ENCODE measurements at places on chromosomes 11 and 22.

DNA sequence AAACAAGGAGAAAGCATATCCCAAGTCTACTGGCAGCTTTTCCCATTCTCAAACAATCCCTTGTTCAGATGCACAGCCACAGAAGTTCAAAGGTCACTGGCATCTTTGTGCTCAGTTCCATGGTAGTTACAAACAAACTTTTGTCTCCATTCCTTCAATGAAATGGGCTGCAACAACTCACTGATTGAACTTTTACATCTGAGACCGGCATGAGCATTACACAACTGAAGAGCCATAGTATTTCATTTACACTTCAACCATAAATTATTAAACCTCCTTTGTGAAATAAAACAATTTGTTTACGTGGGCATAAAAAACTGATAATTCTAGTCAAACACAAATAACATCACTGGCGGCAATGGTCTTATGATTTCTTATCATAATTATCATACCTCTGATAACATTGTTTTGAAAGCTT is 67.8 kb upstream of the ARHGAP32 start:
- no peak for DNase-seq

DNA sequence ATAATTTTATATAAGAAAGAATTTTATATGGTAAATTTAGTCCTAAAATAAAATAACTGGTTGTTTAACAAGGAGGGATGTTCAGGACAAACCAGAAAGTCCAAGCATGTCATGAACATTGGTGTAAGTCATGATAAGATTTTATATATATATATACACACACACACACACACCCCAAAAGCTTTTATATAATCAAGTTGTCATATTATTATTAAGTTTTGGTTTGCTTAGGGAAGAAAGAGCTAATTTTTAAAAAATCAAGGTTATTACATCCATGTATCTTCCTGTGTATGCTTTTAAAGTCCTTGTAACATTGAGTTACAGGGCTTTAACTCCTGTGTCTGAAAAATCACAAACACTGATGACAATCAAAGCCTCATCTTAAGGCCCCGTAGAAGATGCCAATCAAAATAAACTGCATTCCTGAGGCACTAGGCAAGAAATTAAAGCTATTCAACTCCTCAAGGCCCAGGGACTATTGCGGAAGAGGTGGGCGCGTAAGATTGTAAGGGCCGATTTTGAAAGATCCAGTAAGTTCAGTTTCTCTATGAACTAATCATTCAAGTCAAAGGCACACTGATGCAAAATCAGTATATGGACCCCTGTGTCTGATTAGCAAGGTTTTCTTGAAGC is 16.8 kb downstream of the APOL6 start:
- no peak for DNase-seq

GRCh38 chr11:57430952-57431351 is 4.0 kb upstream of the SLC43A3 start:
- no peak for DNase-seq

- no peak for DNase-seq
These were observed 312.2 kb downstream of the BRD1 start for GRCh38 chr22:49515475-49515874.

DNA sequence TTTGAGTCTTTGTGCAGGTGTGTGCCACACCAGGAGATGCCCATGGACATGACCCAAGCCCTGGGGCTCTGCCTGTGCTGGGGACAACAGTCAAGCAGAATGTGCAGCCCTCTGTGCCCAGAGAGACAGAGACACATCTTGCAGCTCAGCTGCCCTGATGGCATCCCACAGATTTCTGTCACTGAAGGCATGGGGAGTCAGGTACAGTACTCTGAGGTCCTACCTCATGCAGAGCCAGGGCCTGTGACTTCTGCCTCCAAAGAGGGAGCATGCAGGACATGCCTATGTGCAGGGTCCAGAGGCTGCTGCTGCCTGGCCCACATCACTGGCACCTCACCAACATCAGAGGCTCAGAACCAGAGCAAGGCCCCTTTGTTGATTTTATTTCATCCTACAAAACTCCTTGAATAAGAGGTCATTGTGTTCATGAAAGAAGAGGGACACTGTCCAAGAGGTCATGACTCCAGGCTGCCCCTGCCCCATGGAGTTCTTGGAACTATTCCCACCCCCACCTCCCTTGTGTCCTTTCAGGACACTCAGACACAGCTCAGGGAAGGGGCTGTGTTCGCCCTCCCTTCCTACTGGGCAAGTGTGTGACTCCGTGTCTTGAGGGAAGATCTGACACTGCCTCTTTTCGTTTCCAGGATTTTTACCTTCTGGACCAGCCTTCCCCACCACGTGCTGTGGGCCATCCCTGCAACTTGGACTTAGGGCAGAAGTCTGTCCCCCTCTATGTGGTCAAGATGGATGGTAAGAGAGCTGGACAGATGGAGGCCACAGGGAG is 62.3 kb downstream of the BTG4 start:
- DNase-seq: no peak

DNA sequence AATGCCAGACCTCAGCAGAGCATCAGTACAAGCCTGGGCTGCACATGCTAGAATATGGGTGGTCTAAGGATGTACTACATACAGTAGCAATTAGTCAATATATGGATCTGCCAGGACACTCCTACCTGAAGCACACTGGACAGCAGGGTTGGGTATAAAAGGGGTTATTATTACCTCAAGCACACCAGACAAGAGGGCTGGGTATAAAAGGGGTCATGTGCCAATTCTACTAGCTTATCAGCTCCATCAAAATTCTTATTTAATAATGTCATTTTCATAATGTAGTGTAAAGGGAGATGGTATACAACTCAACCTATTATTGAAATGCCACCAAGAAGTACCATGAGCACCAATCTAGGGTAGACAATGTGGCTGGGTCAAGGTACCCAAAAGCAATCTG is 44.7 kb upstream of the PRODH start:
- DNase-seq: no peak

DNA sequence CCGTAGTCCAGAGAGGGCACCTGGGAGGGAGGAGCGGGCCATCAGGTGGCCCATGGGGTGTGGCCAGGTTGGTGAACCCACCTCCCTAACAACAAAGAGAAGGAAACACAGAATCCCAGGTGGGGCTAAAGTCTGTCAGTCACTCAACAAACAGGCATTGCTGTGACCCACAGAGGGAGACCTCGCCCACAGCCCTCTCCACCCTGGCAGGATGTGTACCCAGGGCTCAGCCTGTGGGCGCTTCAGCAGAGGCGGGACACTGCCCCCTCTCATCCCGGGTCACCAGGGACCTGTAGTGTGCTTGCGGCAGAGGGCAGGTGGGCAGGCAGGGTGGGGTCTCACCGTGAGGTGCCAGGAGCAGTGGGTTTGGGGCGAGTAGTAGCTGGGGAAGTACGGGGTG is 25.1 kb downstream of the TMPRSS6 start:
- DNase-seq: no peak

DNA sequence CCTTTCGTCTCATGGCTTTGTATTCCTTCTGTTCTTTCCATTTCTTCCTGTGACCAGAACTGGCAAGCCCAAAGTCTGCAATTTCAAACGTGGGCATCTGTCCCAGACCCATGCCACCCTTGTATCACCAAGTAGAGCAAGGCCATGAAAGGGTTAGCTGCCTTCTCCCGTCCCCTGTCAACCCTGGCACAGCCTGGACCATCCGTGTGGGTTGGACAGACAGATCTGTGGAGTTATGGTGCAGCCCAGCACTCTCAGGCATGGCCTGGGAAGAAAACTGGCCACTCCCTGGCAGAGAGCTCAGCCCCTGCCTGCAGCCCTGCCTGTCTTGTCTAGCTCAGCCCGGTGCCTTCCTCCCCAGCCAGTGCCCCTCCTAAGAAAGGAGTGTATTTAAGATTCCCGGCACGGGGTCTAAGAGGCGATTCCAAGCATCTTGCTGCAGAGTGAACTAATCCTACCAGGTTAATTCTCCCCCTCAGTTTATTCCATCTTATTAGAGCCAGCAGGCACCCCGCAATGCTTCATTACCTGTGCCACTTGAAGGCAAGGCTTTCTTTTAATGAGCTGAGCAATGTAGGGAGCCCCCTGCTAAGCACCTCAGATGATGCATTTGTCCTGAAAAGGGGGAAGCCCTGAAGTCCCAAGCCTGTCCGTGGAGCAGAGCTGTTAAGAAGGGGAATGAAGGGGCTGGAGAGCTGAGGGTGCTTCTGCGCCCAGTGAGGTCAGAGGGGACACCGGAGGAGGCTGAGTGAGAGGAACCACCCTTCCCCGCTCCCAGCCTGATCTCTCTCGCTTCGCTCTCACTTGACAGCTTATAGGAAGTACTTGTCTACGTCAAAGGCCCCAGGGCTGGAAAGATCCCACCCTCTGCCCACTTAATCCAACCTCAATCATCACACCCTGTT is 130.6 kb downstream of the SPATA19 start:
- no peak for DNase-seq

Data from AG09319 (cell line).